ENCODE measurements at places on chromosomes 12 and 14.

GRCh38 chr14:70183991-70184390 lies 4.8 kb downstream of the SLC8A3 start:
- no peak for DNase-seq

GRCh38 chr12:38911611-38912010 lies 6.2 kb upstream of the CPNE8 start:
- no peak for DNase-seq

DNA sequence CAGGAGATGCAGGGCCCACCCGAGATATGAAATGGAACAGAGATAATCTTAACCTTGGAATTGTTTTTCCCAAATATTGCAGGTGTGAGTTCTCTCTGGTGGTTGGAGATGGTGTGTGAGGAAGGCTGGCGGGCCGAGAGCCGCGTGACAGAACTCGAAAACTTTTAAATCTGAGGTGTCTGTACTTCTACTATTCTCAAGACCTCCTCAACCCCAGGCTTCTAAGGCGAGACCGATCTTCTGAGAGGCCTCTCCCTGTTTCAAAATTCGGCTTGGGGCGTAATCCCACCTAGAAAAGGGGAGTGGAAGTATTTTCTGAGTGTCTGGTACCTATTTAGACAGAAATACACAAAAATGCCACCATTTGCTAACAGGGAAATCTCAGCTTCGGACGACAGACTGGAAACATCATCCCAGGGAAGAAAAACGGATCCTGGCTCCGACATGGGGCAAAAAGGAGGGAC lies 611 bp downstream of the SARNP start:
- DNase-seq: no peak

- no peak for DNase-seq
These were observed 206.4 kb downstream of the CRADD start for GRCh38 chr12:93883436-93884154.

DNA sequence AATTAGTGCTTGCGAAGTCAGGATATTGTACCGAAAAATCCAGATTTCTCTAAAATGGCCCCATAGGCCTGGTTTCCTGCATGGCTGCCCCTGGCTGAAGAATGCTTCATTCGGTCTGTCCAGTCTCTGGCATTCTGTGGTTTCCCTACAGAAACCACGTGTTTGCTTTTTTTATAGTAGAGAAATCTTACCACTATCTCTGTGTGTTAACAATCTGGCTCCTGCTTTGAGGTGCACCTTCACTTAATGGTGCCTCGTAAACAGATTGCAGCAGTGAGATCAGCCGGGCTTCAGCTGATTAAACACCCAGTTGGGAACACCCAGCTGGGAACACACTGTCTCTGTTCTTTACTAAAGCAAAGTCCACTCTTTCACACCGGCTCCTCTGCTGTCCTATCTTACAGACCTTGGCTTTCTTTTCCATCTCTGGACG lies 6.7 kb upstream of the DNAAF2 start:
- peak; percentile 41 for DNase-seq

GRCh38 chr14:69351385-69351784 lies 46.7 kb downstream of the ERH start:
- no peak for DNase-seq

- no peak for DNase-seq
These were observed 40.9 kb upstream of the SMUG1 start for GRCh38 chr12:54229624-54230212.

DNA sequence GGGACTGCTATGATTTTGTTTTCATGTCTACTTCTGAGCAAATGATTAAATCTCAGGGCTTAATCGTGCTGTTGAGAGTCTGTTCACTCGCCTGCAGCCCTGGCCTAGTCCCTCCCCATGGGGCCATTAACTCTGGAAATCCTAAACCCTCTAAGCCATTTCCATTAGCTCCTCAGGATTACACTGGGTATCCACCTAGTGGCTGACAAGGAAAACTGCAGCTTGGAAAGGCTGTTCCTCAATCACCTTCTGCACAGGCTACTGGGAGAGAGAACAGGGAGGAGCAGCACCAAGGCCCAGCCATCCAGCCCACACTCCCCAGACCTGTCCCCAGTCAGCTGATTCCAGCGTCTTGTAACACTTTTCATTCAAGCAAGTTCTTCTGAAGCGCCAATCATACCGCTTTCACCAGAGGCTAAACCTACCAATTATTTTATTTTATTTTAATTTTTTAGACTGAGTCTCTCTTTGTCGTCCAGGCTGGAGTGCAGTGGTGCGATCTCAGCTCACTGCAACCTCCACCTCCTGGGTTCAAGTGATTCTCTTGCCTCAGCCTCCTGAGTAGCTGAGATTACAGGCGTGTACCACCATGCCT lies 48.7 kb downstream of the NEUROD4 start:
- no peak for DNase-seq

DNA sequence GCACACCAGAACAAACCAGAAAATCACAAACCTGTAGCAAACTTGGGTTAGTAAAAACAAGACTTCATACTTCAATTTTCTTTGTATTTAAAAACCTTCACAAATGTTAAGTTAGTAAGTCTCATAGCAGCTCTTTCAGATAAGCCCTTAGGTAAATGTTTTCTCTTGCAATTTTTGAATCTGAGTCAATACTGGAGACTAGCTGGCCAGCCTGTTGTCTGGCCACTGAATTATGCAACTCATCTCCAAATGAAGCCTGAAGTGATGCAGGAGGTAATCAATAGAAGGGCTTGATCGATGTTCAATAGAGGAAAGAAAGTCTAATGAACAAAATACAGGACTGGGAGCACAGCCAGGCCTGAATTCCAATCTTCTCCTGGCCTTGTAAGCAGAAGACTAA lies 465.2 kb downstream of the LRIG3 start:
- DNase-seq: no peak

DNA sequence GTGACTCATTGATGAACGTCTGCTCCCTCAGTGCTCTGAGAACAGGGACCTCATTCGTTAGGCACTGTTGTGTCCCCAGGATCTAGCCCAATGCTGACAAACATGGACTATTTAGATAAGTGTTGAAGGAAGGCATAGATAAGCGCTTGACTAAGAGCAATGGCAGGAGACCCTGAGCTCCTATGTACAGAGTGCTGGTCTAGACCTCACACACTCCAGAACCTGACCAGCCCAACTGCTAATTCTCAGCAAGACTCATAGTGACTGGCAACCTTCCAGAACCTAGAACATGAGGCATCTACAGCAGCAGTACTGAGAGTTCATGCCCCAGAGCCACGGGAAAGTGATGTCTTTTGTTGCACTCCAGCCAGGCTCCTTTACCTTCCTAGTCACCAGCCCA lies 69.2 kb downstream of the CRACR2A start:
- DNase-seq: no peak

- no peak for DNase-seq
These were observed 5.9 kb upstream of the RCOR1 start for GRCh38 chr14:102586420-102587104.

GRCh38 chr12:39389399-39390150 lies 53.3 kb downstream of the KIF21A start:
- DNase-seq: no peak

GRCh38 chr12:83256562-83256961 lies 569.9 kb downstream of the TMTC2 start:
- DNase-seq: no peak

Data from posterior cingulate gyrus (tissue), 11 donors.